ENCODE measurements at places on chromosomes 16 and 17. TPM values are rescaled to one million over a fixed set of nuclear protein-coding genes. Genes with fewer than 3 reads are reported as not detected.

CDK12 gene
- total RNA-seq: 40.7 TPM

TEKT5 gene
- not detected for total RNA-seq

SNX20 gene
- total RNA-seq: not detected

FCSK gene
- total RNA-seq: 10.5 TPM

TMC7 gene
- 1.5 TPM for total RNA-seq

PLA2G10 gene
- total RNA-seq: not detected

CA5A gene
- total RNA-seq: not detected

GUCY2D gene
- total RNA-seq: not detected

SLC5A10 gene
- 0.11 TPM for total RNA-seq

ATP2C2 gene
- not detected for total RNA-seq

CCL16 gene
- total RNA-seq: not detected

FOXL1 gene
- not detected for total RNA-seq

BCAR1 gene
- total RNA-seq: 16.5 TPM

PERCC1 gene
- not detected for total RNA-seq

ABCA8 gene
- 33.8 TPM for total RNA-seq

TM4SF5 gene
- total RNA-seq: not detected

KLHL10 gene
- total RNA-seq: not detected

LRRC37A2 gene
- total RNA-seq: 5.9 TPM

TBC1D3E gene
- total RNA-seq: not detected

MILR1 gene
- not detected for total RNA-seq

SMTNL2 gene
- 0.32 TPM for total RNA-seq

TMEM220 gene
- total RNA-seq: 10.2 TPM

GRAP gene
- total RNA-seq: 0.48 TPM

CLEC18A gene
- total RNA-seq: 0.32 TPM

CBLN1 gene
- 0.08 TPM for total RNA-seq

LRRC37B gene
- 9.4 TPM for total RNA-seq

TEX14 gene
- total RNA-seq: 0.55 TPM

LGALS9B gene
- not detected for total RNA-seq

MYADML2 gene
- not detected for total RNA-seq

KCNJ2 gene
- 1.2 TPM for total RNA-seq

CDH5 gene
- total RNA-seq: not detected

PRSS33 gene
- 0.24 TPM for total RNA-seq

SMYD4 gene
- 12.0 TPM for total RNA-seq

KRTAP2-2 gene
- not detected for total RNA-seq

TLCD3B gene
- not detected for total RNA-seq

ICAM2 gene
- 0.71 TPM for total RNA-seq

TNFRSF17 gene
- total RNA-seq: not detected

ITGA2B gene
- 0.43 TPM for total RNA-seq

TAT gene
- total RNA-seq: not detected

CCNF gene
- total RNA-seq: 14.5 TPM

C16orf54 gene
- total RNA-seq: not detected

TEX19 gene
- 0.05 TPM for total RNA-seq

STX1B gene
- 0.13 TPM for total RNA-seq
